ENCODE measurements at places on chromosomes 4 and X.

GRCh38 chr4:13367691-13368090 is 116.4 kb downstream of the RAB28 start:
- no peak for DNase-seq

- DNase-seq, result no peak
These were observed 1676.1 kb upstream of the TENM3 start for GRCh38 chr4:180567080-180567479.

DNA sequence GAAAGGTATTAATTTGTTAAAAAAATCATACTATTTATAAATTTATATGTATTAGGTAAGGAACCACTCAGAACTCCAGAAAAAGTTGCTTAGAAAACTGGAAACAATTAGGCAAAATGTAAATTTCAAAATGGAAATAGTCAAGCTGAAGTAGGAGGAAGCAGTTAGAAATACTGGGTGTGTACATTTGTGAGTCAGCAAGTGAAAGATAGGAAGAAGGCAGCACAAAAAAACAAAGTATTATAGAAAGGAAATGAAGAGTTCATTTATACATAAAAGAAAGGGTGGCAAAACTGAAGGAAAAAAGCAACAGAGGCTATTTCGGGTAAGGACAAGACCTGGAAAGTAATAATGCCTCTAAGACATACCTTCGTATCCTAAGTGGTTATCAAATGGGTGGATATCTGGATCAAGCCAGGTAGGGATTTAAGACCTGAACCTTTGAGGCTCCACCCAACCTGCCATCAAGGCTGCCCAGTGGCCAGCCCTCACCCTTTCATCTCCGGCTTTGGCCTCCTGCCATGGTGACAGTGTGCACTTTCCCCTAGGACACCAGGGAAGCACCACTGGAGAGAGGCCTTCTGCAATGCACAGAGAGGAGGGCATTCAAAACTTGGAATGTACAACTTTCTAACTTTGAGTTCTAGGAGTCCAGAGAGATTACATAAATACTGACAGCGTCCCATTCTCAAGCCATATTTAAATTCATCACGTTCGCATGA is at the start of gene LRRC66:
TSS of gene LRRC66 (minus strand) at position 428 of the 722 bp plus-strand sequence. CDS start 2,750 bp downstream, outside the sequence.
- DNase-seq, result no peak

DNA sequence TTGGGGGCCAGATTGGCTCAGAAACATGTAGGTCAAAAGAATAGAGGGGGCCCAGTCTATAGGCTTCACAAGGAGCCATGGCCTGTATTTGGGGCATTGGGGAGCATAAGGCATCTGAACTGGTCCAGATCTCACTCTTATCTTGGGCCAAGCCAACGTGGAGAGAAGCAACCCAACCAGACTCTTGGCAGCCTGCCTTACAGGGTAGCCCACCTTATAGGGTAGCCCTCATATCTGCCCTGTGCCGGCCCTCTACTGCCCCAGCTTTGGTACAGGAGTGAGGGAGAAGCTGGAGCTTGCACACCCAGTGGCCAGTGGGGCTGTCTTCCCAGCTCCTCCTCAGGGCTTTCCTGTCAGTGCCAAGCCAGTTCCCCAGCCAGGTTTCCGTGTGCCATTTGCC is 142.2 kb downstream of the AMMECR1 start:
- DNase-seq, result no peak

GRCh38 chr4:159983082-159983481 is 880.2 kb downstream of the RAPGEF2 start:
- no peak for DNase-seq

DNA sequence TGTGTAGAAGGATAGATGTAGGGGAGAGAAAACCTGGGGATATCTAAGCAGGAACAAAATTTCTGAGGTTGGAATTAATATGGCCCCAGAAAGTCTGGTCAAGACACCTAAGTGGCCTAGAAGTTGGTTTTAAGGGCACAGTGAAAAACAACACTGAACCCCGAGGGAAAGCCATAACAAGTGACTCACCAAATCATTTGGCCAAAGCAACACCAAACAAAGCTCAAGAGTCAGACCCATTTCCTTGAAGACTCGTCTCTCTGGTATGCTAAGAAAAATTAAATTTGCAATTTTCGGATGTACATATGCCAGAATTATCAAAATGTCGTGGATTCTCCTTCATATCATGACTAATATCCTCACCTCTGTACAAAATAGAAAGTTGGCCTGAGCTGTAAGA is 162.9 kb downstream of the SMIM20 start:
- no peak for DNase-seq

DNA sequence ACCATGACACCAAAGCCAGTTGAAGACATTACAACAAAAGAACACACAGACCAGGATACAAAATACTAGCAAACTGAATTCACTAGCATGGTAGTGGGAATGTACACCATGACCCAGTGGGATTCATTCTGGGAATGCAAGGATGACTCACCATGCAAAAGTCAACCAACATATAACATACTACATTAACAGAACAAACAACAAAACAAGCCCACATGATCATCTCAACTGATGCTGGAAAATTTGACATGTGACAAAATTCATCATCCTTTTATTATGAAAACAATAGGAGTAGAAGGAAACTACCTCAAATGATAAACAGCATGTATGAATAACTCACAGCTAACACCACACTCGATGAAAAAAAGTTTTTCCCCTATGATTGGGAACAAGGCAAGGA is 190.2 kb downstream of the DCLK2 start:
- no peak for DNase-seq

DNA sequence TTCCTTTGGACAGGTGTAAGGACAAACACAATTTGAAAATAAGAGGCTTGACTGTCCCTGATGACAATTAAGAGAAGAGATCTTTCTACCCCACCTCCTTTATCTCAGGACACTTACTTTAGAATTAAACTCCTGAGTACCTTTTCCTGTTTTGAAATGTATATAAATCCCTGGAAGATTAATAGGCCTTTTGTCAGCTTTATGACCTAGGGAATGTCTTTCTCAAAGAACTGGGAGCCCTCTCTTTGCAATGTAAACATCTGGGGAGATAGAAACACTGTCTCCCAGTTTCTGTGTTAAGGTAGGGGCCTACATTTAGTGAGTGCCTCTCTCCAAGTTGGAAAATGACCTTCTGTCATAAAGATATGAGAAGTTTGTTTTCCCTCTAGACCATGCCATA is 31.7 kb downstream of the AGA start:
- no peak for DNase-seq

DNA sequence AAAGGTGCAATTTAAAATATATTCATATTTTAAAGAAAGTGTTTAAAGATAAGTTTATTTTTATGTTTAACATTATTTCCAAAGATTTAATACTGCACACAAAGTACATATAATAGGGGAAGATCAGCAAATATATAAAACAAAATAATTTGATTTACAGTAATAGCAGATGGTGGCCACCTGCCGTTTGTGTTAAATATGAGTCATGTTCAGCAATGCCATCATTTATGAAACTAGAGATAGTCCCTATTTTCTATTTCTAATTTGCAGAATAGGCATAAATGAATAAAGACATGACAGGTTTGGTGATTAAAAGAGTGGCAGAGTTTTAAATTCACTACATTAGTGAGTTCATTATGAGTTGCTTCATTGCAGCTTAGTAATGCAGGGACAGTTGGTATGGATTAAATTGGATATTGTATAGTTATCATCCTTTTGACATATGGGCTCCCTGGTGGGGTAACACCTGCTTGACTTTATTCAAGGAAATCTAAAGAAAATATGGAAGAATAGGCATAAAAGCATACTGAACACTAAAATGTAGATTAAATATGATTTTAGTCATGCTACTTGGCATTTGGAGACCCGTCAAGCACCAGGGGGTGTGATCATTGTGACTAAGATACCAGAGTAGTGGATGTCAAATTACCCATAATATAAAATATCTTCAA is 78.8 kb upstream of the BANK1 start:
- no peak for DNase-seq

GRCh38 chr4:31088600-31089230 is 368.5 kb downstream of the PCDH7 start:
- no peak for DNase-seq

GRCh38 chr4:151968643-151969042 is 207.8 kb upstream of the GATB start:
- no peak for DNase-seq

DNA sequence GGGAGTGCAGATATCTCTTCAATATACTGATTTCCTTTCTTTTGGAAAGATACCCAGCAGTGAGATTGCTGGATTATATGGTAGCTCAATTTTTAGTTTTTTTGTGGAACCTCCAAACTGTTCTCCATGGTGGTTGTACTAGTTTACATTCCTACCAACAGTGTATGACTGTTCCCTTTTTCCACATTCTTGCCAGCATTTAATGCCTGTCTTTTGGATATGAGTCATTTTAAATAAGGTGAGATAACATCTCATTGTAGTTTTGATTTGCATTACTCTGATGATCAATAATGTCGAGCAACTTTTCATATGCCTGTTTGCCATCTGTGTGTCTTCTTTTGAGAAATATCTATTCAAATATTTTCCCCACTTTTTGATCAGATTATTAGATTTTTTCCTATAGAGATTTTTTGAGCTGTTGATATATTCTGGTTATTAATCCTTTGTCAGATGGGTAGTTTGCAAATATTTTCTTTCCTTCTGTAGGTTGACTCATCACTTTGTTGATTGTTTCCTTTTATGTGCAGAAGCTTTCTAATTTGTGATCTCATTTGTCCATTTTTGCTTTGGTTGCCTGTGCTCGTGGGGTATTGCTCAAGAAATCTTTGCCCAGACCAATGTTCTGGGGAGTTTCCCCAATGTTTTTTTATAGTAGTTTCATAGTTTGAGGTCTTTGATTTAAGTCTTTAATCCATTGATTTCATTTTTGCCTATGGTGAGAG is 552.7 kb downstream of the ZNF674 start:
- DNase-seq, result no peak

DNA sequence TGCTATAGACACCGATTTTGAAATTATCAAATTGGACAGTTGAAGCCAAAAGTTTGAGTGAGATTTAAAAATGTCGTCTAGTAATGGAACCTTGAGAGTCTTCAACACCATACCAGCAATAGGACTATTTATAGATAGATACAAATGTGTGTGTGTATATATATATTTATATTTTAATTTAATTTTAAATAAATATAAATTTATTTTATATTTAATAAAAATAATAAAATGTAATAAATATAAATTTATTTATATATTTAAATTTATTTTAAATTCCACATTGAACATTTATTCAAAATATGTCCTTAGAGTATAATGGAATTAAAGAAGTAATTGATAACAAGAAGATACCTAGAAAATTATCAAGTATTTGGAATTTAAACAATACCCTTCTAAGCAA is 221.9 kb upstream of the CXXC4 start:
- no peak for DNase-seq

GRCh38 chr4:44817930-44818329 is 91.6 kb upstream of the GNPDA2 start:
- DNase-seq, result no peak

DNA sequence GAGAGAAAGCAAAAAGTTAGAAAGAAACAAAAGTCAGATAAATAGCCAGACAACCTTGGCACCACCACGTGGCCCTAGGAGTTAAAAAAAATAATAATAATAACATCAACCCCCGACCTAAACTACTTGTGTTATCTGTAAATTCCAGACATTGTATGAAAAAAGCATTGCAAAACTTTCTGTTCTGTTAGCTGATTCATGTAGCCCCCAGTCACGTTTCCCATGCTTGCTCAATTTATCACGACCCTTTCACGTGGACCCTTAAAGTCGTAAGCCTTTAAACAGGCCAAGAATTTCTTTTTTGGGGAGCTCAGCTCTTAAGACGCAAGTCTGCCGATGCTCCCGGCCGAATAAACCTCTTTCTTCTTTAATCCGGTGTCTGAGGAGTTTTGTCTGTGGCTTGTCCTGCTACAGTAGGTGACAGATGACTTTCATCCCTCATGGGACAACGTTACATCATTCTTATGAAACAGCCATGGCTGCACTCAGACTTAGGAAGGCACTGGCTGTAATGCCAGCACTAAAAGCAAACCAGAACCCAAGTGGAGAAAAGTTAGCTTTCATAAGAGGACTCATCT is 520 bp downstream of the ACOX3 start:
- DNase-seq, result no peak

- DNase-seq, result no peak
These were observed 55.7 kb downstream of the BTC start for GRCh38 chr4:74738464-74739143.

- no peak for DNase-seq
These were observed 77.5 kb downstream of the ELF2 start for GRCh38 chr4:139099366-139099982.

GRCh38 chrX:147565237-147565636 is 346.5 kb upstream of the FMR1 start:
- DNase-seq, result no peak

DNA sequence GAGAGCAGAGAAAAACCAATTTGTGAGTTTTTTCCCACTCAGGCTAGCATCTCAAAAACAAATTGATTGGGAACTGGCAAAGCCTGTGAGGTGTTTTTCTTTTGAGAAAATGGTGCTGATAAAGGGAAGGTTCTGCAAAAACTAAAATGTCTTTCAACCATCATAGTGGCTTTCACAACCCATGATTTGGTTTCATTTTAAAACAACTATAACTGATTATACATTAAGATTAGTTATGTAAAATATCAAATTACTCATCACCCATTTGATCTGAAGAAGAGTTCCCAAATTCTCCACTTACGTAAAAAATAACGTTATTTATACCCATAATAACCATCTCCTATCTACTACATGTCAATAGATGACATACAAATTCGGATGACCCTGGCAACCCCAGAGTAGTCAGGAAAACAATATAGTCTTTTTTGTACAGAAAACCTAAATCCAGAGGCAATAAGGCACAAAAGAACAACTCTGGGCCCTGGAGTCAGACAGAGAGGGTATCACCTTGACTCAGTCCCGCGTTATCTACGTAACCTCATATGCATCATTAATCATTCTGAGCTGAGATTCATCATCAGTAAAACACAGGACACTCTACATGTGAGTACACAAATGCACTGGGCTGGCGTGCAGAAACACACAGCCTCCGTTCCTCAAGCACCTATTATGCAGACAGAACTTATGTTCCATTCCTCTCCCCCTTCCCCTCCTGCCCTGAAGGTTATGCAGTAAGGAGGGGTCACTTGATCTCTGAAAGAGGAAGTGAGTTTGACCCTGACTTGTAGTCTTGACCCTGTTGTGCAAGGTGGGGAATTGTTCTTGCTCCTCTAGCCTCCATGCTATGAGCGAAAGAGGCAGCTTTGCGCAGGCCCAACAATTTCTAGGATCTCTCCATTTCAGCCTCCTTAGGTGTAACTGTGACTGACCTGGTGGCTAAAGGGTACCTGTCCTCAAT is 82.2 kb downstream of the SLC9A7 start:
- DNase-seq, result no peak

- no peak for DNase-seq
These were observed 22.5 kb upstream of the CLDN24 start for GRCh38 chr4:183344523-183345255.

DNA sequence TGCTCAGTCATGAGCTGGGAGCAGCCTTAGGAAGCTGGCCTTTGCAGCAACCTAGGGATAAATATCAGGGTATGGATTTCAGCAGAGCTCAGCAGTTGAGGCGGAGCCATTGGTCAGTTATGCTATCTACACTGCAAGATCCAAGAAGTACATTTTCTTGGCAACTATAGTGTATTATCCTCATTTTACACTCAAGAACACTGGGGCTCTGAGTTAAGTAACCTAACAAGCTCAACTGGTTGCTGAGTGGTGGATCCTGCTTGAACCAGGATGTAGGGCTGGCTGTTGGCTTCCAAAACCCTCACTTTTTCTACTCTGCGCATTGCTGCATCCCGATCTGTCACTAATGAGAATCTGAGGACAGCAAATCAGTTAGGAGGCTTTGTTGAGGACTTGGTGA is 1.5 kb upstream of the SCARB2 start:
- DNase-seq, result no peak

- DNase-seq, result no peak
These were observed 892.1 kb upstream of the EPHA5 start for GRCh38 chr4:66562276-66562806.

GRCh38 chr4:153398713-153399112 is 54.2 kb downstream of the MND1 start:
- no peak for DNase-seq

Data from vagina (tissue), 2 donors.